Spleen (tissue), 13 donors: ENCODE measurements at places on chromosomes 2 and 18. TPM values are rescaled to one million over a fixed set of nuclear protein-coding genes. Genes with fewer than 3 reads are reported as not detected.

Gene FKBP1B
- polyA plus RNA-seq: 3.9 TPM

DNA sequence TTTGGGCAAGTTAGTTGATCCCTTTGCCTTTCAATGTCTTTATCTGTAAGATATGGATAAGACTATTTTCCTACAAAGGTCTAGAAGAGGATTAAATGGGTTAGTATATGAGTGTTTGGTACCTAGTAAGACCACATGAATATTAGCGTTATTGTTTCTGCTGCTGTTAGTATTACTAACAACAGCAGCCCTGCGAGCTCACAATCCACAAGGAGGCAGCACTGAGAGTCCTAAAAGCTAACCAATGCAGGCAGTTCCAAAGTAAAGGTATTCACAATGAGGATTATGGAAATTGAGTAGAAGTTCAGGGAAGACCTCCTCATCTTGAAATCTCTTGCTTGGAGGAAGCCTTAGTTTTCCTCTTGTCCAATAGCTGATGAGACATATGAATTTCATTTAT, 248.9 kb downstream of the TDRD15 start:
- DNase-seq: no peak

DNA sequence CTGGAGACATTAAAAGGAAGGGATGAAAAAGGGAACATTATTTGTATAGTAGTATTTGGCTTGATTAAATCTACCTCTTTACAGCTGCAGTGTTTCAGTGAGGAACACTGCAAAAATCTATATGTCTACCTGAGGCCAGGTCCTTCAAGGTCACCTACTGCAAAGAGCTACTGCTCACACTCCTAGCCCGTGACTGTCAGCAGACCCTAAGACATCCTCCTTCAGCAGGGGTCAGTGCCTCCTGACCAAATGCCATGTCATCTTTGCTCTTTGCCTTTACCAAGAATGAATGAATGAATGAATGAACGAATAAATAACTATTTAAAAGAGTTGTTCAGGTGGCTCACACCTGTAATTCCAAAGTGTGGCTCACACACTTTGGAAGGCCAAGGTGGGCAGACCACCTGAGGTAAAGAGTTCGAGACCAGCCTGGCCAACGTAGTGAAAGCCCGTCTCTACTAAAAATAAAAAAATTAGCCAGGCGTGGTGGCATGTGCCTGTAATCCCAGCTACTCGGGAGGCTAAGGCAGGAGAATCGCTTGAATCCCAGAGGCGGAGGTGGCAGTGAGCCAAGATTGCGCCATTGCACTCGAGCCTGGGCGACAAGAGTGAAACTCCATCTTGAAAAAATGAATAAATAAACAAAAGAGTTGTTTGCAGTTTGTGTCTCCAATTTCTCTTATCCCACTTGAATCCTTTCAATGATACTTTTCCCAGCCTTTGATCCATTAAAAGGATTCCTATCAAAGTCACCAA, 84.3 kb upstream of the GRB14 start:
- DNase-seq: no peak

DNA sequence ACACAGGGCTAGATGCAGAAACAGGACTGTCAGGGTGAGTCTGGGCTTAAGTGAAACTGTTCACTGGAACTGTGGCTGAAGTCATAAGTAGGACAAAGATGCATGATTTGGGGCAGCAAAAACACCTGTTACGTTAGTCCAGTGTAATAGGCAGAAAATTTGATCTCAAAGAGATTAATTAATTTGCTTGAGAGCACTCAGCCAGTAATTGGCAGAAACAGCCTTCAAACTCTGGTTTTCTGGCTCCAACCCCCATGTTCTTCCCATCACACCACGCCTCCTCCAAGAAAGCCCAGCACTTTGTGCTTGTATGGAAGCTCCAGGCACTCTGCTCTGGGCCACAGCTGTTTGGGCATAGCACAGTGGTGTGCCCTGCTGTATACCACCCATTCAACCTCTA, 54.0 kb downstream of the CNTNAP5 start:
- DNase-seq: no peak

- DNase-seq: no peak
Measured at GRCh38 chr2:79084495-79085135, 3.2 kb downstream of the REG1B start.

- no peak for DNase-seq
Measured at GRCh38 chr2:42268528-42269151, 92.4 kb downstream of the COX7A2L start.

Gene FAM136A
- polyA plus RNA-seq: 36.9 TPM

Gene GPN1
- 27.8 TPM for polyA plus RNA-seq

DNA sequence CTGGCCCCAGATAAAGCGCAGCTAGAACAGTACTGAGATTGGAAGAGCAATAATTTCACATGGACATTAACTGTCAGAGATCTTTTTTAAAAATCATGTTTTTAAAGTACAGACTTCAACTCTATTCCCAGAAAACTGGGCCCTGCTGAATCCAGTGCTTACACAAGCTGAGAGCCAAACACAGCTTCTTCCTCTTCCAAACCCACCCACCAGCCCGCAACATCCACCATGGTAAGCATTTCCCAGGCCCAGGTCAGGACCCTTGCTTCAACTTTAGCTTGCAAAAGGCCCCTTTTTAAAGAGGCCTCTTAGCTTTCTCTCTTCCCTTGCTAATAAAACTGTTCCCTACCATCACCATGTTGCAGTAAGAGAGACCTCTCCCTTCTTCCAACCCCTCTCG, 2.1 kb downstream of the AAK1 start:
- DNase-seq: no peak

DNA sequence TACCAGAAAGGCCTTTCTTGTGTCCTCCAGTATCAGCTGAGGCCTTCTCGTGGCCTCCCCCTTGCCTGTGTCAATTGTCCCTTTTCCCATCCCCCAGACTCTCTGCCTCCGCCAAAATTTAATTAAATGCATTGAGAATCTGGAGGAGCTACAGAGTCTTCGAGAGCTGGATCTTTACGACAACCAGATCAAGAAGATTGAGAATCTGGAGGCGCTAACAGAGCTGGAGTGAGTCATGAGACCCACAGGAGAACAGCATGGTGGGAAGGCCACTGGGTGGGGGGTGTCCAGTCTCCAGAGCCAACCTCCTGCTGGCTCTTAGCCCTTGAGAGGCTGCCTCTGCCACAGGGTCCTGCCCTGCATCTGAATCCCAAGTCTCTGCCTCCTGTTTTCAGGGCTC, 8.8 kb downstream of the PPP1R7 start:
- DNase-seq: peak; percentile 34

Gene TFCP2L1
- polyA plus RNA-seq: 0.39 TPM

DNA sequence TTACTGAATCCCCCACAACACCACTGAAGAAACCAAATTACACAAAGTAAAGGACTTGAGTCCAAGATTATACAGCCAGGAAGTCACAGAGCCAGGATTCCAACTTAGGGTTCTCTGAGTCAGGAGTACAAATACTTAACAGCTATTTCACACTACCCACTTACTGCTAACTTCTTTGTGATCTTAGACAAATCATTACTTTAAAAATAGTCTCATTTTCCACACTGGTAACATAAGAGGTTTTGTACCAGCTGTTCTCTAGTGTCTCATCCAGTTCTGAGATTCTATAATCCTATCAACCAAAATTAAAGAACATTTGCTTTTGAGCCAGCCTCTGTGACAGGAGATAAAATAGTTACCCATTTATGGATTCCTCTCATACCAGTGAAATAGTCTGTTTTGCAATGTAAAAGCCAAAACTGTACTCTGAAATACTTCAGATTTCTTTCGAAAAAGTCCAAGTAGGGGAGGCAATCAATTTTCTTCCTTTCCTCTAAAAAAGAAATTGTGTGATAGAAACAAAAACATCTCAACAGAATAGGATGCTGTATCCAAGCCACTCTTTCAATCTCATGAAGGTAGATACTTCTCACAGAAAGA, 157.6 kb downstream of the LRATD1 start:
- DNase-seq: no peak

GRCh38 chr18:11324510-11324909, 175.1 kb upstream of the PIEZO2 start:
- DNase-seq: no peak

GRCh38 chr2:67694445-67694844, 297.3 kb downstream of the ETAA1 start:
- no peak for DNase-seq

Gene CERKL
- 2.3 TPM for polyA plus RNA-seq

- no peak for DNase-seq
Measured at GRCh38 chr2:201204655-201205514, 21.9 kb downstream of the CASP10 start.

DNA sequence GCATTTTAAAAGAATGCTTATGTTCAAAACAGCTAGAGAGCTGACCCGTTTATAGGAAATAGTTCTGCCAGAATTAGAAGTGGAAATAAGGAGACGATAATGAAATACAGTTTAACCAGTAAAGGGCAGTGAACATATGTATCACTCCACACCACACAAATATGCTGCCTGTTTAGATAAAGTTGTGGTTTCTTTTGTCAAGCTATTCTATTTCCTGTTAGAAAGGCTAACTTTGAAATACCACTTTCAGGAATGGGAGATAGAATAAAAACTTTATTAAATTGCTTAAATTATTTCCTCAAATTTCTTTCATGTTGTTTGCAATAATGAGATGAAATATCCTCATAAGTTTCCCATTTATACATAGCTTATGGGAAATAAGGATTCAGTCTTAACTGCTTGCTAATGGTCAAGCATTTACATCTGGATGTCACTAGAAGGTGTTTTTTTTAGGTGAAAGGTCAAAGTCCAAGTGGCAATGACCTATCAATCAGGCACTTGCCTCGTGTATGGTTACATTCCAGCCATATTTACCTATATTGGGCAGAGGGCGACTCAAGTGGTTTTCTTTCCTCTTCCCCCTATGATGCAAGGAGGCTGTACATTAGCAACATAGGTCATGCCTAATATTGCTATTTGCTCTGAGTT, 148.9 kb downstream of the ZEB2 start:
- no peak for DNase-seq

Gene EVX2
- not detected for polyA plus RNA-seq

- no peak for DNase-seq
Measured at GRCh38 chr2:30800159-30800558, 7.1 kb downstream of the CAPN13 start.

Gene RSAD2
- polyA plus RNA-seq: 3.1 TPM

GRCh38 chr2:67304300-67304890, 92.7 kb upstream of the ETAA1 start:
- no peak for DNase-seq

Gene OSBPL1A
- 6.4 TPM for polyA plus RNA-seq

Gene IL36A
- polyA plus RNA-seq: not detected

Gene CTAGE1
- polyA plus RNA-seq: not detected

- DNase-seq: no peak
Measured at GRCh38 chr2:196131949-196132925, 39.1 kb downstream of the STK17B start.

Gene NAB1
- polyA plus RNA-seq: 8.8 TPM

- DNase-seq: no peak
Measured at GRCh38 chr2:168515502-168515901, 59.4 kb downstream of the CERS6 start.

DNA sequence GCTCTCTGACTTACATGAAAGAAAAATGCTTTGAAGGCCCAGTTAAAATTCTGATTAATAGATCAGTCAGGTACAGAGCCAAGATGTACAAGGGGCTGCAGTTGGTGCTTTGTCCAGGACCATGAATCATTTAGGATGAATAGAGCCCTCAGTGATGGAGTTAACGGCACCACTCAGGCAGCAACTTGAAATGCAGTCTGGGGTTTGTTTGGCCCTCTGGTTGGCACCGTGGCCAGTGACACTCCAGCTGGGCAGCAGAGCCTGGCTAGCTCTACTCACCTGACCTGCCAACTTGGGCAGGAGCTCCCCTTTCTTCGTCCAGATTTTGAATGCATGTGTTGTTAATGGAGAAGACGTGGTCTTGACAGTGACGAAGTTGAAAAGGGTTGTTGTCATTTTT, 493.0 kb upstream of the ACVR2A start:
- no peak for DNase-seq

Gene KCNG2
- 0.38 TPM for polyA plus RNA-seq

DNA sequence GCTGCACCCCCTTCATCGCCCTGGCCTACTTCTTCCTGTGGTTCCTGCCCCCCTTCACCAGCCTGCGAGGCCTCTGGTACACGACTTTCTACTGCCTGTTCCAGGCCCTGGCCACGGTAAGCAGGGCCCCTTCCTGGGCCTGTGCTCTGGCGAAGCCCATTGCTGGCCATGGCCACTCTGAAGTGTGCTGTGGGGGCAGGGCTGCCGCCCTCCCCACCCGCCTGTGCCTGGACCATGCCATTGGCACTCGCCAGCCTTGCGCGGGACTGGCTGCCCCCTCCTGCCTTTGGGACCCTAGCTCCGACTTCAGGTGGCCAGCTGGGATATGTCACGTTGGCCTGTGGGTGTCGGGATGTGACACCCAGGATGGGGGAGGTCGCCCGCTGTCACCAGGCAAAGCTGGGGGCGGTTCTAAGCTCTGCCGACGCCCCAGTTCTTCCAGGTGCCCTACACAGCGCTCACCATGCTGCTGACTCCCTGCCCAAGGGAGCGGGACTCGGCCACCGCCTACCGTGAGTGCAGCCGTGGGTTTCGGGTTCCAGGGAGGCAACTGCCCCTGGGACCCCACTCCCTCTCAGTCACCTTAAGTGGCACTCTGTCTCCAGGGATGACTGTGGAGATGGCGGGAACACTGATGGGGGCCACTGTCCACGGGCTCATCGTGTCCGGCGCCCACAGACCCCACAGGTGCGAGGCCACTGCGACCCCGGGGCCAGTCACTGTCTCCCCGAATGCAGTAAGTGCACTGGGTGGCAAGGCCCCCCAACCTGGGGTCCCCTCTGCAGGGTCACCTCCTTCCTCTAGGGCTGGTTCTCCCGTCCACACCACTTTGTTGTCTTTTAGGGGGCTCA, 7.2 kb downstream of the MFSD2B start:
- DNase-seq: no peak

Gene LOXHD1
- polyA plus RNA-seq: 0.13 TPM

DNA sequence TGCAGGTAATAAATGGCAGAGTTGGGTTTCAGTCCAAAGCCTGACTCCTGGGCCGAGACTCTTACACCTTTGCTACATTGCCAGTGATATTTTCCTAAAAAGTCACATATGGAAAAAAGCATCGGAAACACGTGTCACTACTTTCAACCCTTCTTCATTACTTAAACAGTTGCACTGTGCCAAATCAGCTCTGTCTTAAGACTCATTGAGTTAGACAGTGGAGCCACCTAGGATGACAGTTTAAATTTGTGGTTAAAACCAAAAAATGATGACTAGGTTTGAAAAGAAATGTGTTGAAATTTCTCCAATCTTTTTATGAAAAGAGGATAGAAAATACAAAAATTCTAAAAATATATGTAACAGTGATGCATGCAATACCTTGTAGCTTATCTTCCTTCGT, 97.5 kb downstream of the TMEM247 start:
- DNase-seq: no peak

- no peak for DNase-seq
Measured at GRCh38 chr2:168056242-168056787, 191.1 kb downstream of the STK39 start.

- peak; percentile 77 for DNase-seq
Measured at GRCh38 chr2:233079953-233080835, 20.1 kb downstream of the INPP5D start.

Gene ZAP70
- polyA plus RNA-seq: 50.4 TPM

DNA sequence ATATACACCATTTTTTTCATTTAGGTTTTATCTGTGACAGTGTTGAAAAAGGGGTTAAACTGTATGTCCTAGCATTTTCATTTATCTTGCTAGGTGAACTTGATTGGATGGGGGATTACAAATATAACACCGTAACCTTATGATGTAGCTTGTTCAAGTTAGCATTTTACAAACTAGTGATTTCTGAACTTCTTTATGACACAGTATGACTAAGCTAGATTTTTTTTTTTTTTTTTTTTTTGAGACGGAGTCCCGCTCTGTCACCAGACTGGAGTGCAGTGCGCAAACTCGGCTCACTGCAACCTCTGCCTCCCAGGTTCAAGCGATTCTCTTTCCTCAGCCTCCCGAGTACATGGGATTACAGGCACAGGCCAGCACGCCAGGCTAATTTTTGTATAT, 47.1 kb downstream of the KCMF1 start:
- DNase-seq: no peak

GRCh38 chr2:28049416-28049815, 158.9 kb downstream of the BABAM2 start:
- DNase-seq: no peak
